ENCODE measurements at places on chromosomes 5 and 9.

DNA sequence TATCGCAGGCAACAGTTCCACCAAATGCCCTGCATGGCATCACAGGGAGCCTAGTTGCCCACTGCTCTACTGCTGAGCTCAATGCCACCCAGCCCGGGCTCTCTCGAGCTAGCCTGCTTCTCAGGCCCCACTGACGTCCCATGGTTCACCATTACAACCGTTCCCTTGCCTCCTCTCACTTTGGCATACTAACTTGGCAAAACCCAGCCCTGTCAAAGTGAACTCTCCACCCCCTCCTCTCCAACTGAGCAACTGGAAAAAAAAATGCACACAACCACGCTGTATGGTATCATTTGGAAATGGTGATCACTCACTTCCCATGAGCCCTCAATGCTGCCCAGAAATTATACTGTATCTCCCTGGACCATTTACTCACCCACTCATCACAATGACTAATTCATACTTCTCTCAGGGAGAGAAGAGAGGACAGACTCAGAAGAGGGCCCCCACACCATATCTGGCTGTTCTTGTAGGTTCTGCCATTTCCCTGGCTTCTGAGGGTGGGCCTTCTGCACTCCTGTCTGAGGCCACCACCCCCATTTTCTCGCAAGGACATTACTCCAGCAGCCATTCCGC, 51.4 kb upstream of the RARS1 start:
- no peak for DNase-seq

GRCh38 chr5:99005506-99005905, 76.7 kb upstream of the CHD1 start:
- DNase-seq, result no peak

DNA sequence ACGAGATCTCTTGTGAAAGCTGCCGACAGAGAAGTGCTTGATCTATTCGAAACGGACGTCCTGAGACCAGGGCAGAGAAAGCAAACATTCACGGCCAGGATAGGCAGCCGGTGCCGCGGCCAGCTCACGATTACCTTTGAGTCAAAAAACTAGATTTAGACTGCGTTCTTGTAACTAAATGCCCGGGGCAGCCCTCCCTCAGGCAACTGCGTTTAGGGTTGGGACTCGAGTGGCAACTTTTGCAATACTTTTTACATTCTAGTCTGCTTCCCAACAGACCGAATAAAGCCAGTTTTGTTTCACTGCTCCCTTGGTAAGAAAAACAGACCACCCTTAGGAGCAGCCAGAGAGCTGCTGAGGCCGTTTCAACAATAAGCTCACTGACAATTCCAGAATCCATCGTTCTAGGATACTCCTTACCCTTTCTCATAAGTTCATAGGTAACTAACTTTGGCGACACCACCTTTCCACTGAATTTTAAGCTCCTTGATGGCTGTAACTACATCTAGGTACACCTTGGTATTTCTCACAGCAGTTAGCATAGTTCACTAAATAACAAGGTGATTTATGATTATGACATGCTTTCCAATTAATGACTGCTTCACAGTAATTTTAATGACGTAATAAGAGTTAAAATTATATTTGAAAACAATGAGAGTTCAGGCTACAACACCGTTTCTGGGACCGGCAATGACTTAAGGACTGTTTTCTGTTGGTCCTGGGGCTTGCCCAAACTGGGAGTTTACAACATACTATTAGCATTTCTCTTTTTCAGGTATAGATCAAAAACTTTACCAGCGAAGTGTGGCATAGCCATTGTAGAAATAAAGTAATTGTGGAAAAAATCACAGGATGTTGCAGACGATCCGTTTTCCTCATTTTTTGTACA, 899 bp upstream of the RAPGEF6 start:
- DNase-seq, result no peak

DNA sequence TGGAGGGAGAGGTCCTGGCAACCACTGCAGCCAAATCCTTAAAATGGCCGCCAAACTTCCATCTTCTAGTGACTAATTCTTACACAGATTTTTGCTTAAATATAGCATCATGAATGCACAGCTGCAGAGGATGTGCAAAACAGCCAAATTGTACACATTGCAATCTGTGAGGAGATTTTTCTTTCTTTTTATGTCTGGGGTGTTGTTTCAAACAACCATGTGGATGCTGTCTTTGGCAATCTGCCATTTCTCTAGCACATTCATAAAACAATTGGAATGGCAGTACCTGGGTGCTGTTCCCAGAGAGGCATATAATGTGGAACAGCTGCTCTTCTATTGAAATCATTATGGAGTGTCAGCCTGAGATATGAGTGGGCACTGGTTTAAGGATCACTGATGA, 1082.9 kb upstream of the SEMA6A start:
- no peak for DNase-seq

- DNase-seq, result no peak
Observed at GRCh38 chr5:124480964-124481363, 265.5 kb downstream of the ZNF608 start.

GRCh38 chr5:171162165-171162564, 146.9 kb upstream of the TLX3 start:
- no peak for DNase-seq

GRCh38 chr5:56172241-56172640, 60.9 kb downstream of the ANKRD55 start:
- DNase-seq, result no peak

DNA sequence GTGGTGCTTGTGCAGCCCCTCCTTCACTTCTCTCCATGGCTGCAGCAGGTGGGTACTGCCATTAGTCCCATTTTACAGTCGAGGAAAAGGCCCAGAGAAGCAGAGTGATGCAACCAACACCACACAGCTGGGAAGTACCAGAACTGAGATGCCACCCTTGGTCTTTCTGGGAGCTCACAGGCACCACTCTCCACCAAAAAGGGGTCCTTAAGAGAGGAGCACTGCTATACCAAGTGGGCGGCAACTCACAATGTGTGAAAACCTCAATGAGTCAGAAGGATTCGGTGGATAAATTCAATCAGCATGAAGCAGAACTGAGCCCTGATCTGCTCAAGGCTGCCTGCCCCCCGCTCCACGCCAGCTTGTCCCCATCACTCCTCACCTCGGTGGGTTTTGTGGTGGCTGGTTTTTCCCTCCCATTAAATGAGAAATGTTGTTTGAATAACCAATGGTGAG, 213.7 kb downstream of the FSTL4 start:
- DNase-seq, result no peak

DNA sequence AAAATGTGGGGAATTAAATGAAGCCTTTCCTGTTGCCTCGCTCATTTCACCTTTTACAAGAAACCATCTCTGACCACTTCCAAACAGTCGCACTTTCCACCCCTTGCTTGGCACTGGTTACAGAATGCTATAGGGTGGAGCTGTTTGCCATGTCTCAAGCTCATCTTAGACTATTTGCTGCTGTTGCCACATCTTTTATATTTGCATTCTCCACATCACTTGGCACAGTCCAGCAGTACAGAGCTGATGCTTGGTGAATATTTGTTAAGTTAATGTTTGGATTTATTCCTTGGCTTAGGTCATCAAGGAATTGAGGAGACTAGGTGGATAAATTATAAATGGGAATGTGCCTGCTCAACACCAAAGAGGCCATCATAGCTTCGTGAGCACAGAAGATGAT, 53.2 kb downstream of the GNA14 start:
- no peak for DNase-seq

GRCh38 chr5:142796492-142797109, 26.4 kb downstream of the ARHGAP26 start:
- no peak for DNase-seq
